ENCODE measurements at places on chromosomes 6 and 20. TPM values are rescaled to one million over a fixed set of nuclear protein-coding genes. Genes with fewer than 3 reads are reported as not detected.

Gene C6orf132
- 0.16 TPM for total RNA-seq

Gene AFDN
- total RNA-seq, result 32.0 TPM

Gene TGM2
- total RNA-seq, result 2.6 TPM

Gene LY6G6F
- total RNA-seq, result not detected

Gene NOX3
- not detected for total RNA-seq

Gene TCP11
- not detected for total RNA-seq

Gene DNAH8
- total RNA-seq, result 0.05 TPM

Gene SIGLEC1
- 1.3 TPM for total RNA-seq

Gene OLIG3
- total RNA-seq, result not detected

Gene TFAP2B
- not detected for total RNA-seq

Gene RFX6
- not detected for total RNA-seq

Gene PPP1R16B
- not detected for total RNA-seq

Gene TRIM15
- total RNA-seq, result not detected

Gene ECT2L
- not detected for total RNA-seq

Gene OXT
- total RNA-seq, result not detected

Gene CCDC170
- total RNA-seq, result 0.21 TPM

Gene SIRPA
- 2.9 TPM for total RNA-seq

Gene ZBTB46
- total RNA-seq, result 20.9 TPM

Gene AVP
- not detected for total RNA-seq

Gene VTA1
- 92.5 TPM for total RNA-seq

Gene MCM9
- 11.5 TPM for total RNA-seq

Gene GSTA2
- not detected for total RNA-seq

Gene MYH7B
- total RNA-seq, result 83.0 TPM

Gene SLC12A5
- not detected for total RNA-seq

Gene NRSN1
- not detected for total RNA-seq

Gene SEL1L2
- total RNA-seq, result not detected

Gene PRR18
- not detected for total RNA-seq

Gene EMILIN3
- total RNA-seq, result not detected

Gene MOXD1
- 6.5 TPM for total RNA-seq

Gene SLC22A3
- total RNA-seq, result not detected

Gene CST4
- not detected for total RNA-seq

Gene RAB5IF
- total RNA-seq, result 98.3 TPM

Gene SALL4
- not detected for total RNA-seq

Gene GPR6
- not detected for total RNA-seq

Gene SLC4A11
- 12.2 TPM for total RNA-seq

Gene MYLK2
- 0.13 TPM for total RNA-seq

Gene CLPSL2
- not detected for total RNA-seq
